Cardiac septum (tissue), 1 donor: ENCODE measurements at places on chromosomes 2 and 18. TPM values are rescaled to one million over a fixed set of nuclear protein-coding genes. Genes with fewer than 3 reads are reported as not detected.
A peak's percentile ranks its signal among the peaks of the same experiment; 100 is the strongest.

GRCh38 chr2:25885933-25886332 is 7.6 kb upstream of the ASXL2 start:
- no peak for DNase-seq

- peak; percentile 82 for DNase-seq
Measured at GRCh38 chr2:231900486-231900942, 25.7 kb downstream of the NPPC start.

- no peak for DNase-seq
Measured at GRCh38 chr18:43571078-43571689, 293.9 kb upstream of the SYT4 start.

- no peak for DNase-seq
Measured at GRCh38 chr2:54789878-54790277, 66.4 kb downstream of the EML6 start.

The CCDC102B gene
- 8.1 TPM for total RNA-seq
